Stimulated activated CD4-positive, alpha-beta T cell treated with anti-CD3 and anti-CD28 coated beads, TNF-alpha, amount 100 ng/mL, for 48 hours (primary cell): ENCODE measurements at places on chromosomes 6 and 20.

DNA sequence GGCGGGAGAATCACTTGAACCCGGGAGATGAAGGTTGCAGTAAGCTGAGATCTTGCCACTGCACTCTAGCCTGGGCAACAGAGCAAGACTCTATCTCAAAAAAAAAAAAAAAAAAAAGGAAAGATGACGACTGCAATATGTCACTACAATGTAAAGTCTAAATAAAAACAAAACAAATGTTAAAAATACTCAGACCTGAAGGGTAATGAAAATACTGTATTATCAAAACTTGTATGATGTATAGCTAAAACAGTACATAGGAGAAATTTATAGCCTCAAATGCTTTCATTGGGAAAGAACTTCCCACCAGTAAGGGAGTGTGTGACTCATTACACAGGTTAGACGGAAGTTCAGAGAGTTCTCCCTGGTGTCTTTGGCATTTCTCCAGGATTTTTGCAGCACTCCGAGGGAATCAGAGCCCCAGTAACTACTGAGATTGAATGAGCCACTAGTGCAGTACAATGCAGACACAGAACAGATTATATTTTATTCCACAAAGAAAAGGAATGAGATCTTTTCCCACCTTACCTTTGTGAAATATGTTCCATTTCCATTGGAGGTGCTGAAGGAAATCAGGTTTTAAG is 12.5 kb upstream of the RALGAPB start:
- no peak for DNase-seq

- DNase-seq, result no peak
Measured at GRCh38 chr6:10557913-10558312, 36.8 kb downstream of the GCNT2 start.

GRCh38 chr6:16333580-16333979 is 95.2 kb downstream of the GMPR start:
- DNase-seq, result no peak

DNA sequence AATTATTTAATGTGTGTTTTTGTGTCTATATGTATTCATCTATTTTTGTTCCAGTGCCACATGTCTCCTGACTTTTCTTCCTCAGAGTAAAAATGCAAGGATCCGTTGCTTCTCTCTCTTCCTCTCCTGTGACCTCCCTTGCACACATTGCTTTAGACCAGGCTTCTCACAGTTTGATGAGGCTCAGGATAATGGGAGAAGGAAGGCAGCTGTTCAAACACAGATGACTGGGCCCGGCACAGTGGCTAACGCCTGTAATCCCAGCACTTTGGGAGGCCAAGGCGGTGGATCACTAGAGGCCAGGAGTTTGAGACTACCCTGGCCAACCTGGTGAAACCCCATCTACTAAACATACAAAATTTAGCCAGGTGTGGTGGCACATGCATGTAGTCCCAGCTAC is 241.9 kb downstream of the SAMD5 start:
- DNase-seq, result no peak

DNA sequence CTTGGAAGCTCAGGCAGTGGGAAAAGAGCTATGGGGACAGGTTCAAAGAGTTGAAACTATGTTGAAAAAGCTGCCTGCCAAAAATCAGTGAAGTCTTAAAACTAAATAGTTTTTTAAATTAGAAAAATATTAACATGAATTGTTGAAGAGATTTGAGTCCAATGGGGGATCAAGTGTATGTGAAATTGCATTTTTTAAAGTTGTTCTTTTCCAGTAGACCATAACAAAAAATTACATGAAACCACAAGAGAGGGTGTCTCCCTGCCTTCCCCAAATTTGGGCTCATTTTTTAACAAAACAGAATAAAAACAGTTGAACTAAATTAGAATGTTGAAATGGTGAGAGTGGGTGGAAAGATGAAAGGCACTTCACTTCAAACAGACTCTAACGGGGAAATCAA is 31.5 kb upstream of the COL10A1 start:
- no peak for DNase-seq

GRCh38 chr6:14543971-14544585 is 426.5 kb downstream of the CD83 start:
- DNase-seq, result no peak

DNA sequence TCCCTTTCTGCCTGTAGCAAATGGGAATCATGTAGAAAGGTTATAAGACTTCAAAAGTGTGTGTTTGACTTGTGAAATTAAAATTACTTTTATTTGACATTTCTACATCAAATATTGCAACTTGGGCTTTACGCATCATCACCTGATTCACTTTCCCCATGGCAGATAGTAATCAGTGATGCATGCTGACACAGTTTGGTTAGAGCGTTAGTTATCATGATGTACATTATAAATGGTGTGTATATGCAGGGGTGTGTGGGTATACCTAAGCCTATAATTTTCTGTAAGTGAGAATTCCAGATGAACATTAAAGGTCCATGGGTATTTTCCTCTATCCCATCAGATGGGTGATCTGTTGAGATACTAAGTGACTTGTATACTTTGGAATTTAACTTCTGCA is 141.5 kb downstream of the KLHL32 start:
- DNase-seq, result no peak

DNA sequence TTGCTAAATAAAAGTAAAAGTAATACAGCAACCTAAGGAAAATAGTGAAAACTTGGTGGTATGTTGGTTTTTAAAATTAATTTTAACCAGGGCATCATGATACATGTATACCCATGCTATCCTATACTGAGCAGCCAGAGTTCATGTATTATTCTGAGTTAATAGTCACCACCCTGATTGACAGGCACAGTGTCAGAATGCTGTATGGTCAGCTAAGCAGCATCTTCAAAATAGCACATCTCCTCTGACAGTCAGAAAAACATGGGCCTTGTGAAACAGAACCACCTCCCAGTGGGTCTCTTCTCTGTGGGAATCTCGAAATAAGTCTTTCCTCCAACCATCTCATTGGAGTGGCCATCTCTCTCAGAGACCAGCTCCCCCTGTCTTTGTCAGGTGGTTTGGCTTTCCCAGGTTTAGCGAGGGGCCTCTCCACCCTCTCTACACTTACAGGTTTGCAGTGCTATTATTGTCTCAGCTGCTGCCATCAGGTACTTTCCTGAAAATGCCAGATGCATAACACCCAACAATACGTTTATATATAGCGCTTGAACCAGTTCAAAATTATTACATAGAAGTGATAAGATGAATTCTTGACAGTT is 47.1 kb upstream of the RNF8 start:
- DNase-seq, result no peak

DNA sequence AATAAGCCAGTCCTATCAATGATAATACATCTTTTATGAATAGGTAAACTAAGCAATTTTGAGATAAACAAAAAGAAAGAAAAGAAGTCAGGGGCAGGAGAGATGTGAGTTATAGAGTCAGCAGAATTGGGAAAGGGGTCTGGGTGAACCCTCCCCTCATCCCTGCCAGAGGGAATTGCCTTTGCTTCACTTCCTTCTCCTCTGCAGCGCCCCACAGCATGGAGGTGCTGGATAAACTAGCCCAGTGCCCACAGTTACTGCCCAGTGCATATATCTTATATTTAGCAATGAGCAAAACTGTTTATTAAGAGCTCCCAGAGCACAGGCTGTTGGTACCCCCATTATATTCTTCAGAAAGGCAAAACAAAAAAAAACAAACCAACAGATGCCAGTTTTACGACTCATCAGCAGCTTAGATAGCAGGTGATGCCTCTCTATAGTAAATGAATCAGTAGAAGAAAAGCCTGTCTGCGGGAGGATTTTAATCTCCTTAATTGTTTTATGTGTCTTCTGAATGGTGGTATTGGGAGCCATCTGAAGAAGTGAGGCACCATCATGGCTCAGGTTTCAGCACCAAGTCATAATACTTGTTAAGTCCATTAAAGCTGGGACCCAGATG is 419.2 kb downstream of the EPM2A start:
- no peak for DNase-seq

DNA sequence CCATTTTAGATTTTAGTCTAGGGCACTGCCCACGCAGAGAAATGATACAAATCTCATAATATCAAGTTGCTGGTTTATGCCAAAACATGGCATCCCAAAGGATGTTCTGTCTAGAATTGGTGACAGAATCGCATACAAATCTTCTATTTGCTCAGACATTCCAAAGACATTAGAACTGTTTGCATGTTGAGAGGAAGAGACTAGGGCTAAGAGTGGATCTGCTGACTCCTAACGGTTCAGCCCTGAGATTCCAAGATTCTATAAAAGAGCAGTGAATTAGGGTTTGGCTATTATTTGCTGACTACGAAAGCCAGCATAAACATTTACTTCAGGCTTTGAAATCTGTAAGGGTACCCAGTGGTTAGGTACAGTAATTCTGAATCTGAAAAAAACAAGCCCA is 3.6 kb downstream of the EPB41L2 start:
- DNase-seq, result no peak

- peak; percentile 20 for DNase-seq
Measured at GRCh38 chr6:142947714-142948480, 2.9 kb upstream of the HIVEP2 start.

DNA sequence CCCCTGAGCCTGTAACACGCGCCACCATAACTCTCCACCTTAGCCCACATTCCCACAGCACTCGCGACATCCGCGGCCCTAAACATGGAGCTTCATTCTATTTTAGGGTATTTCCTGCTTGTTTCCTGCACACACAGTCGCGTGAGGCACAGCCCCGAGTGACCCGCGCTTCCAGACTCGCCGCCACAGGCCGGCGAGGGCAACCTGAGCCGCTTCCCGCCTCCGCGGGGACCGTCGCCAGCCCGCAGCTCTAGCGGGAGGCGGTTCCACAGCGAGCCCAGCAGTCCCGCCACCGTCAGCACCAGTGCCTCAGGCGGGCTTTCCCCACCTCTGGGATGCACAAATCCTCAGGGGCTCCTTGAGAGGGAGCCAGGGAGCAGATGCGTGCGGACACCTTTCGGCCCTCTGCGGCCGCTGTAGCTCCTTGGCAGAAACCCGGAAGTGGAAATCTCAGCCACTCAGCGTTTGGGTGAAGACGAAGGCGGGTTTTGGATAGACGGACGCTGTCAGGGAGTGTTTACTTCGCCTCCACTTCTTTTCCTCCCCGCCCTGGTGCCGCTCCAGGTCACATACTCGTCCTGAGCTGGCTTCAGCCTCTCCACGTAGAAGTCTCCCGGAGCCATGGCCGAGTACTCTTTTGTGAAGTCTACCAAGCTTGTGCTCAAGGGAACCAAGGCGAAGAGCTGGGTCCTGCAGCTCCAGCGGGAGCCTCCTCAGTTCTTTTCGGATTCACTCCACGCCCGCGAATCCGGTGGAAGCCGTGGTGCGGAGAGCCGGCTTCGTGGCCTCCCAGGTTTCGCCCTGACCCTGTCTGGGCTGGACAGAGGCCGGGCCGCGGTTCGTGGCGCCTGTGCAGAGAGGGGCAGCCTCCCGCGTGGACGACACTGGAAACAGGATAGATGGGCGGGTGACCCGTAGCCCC is 2177.4 kb upstream of the DEFB115 start:
- peak; percentile 23 for DNase-seq

DNA sequence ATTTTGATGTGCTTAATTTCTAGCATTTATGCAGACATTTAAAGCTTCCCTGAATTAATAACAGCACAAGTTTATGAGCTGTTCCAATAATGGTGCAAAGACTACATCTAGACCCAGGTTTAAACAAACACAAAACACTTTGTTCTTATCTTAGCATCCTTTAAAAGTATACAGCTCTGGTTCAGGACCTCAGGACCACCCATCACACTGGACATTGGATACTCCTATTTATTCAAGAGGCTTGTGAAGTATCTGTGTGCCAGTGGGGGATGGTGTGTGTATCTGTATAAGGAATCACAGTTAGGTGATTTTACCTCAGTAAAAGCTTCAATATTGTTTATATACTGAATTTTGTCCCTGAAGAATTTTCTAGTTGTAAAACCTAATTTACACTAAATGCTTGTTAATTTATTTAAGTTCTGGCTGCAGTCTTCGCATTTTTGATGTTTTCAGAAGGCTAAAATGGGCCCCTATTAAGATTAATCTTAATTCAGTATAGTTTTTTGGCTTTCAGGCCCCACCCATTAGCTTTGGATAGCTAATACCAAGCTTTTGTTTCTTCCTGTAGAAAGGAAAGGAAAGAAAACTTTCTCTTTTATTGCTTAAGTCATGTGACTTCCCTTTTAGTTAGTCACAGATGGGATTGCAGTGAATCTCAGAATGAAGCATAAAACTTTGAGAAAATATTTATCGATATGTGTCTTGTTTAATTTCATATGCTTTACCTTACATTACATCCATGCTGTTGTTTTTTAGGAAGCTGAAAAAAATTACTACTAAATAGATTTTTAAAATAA is 13.1 kb downstream of the LIN28B start:
- DNase-seq, result no peak

- DNase-seq, result no peak
Measured at GRCh38 chr6:142696123-142697000, 248.6 kb downstream of the HIVEP2 start.

- no peak for DNase-seq
Measured at GRCh38 chr20:39745380-39745779, 783.2 kb downstream of the DHX35 start.

DNA sequence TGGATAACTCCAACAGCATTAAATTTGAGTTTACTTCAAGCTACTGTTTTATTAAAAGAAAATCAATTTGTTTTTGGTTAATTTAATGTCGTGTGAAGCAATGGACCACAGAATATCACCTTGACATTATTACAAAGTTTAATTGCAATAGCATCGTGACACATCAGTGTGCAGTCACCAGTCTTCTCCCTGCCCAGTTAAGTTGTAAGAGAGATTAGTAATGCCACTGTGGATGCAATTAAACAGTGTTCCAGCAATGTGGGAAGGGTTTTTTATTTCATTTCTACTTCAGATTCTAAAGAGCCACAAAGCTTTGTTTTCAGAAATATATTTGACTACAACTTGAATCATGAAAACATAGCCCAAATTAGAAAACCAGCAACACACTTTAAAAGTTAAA is 128.7 kb downstream of the SYNE1 start:
- no peak for DNase-seq

DNA sequence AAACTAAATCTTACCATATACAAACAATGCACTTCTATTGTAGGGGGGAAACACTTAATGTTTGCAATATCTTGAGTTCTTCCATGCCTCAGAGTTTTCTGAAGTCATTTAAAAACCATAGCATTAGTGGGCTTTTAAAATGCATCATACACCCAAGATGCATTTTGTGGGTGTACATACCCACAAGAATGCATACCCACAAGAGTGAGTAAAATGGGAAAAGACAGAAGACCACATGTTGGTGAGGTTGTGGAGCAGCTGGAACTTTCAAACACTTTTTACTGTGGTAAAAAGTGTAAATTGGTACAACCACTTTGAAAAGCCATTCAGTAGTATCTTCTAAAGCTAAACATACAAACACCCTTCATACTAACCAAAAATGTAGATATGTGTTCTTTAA is 57.5 kb downstream of the CYB5R4 start:
- no peak for DNase-seq

GRCh38 chr6:158843751-158844683 is 24.8 kb upstream of the EZR start:
- DNase-seq, result no peak

- no peak for DNase-seq
Measured at GRCh38 chr6:141548966-141549365, 583.8 kb upstream of the GJE1 start.

GRCh38 chr6:70409216-70409615 is 4.1 kb upstream of the FAM135A start:
- DNase-seq, result no peak

GRCh38 chr20:20084296-20084752 is 32.0 kb downstream of the CFAP61 start:
- no peak for DNase-seq
